ENCODE measurements at places on chromosomes 1 and 21.

DNA sequence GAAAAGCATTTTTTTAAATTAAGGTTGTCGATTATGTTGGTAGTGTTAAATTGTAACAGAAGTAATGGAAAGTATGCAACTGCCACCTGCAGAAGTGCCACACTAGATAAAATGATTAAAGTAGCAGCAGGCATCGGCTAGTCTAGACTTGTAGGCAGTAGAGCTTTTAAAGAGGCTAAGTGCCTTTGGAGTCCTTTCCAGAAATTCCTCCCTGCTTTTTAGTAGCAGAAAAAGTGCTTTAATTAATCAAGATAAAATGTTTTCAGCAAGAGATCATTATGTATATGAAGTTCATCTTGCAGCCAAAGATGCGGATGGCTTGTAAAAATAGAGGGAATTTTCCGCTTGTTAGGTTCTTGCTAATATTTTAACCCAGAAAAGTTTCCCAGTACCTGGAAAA lies 87.1 kb upstream of the LRRC8D start:
- no peak for DNase-seq

GRCh38 chr1:182677397-182678098 lies 6.8 kb downstream of the RGS8 start:
- DNase-seq = no peak

GRCh38 chr1:246629030-246629429 lies 62.8 kb downstream of the CNST start:
- DNase-seq = no peak

DNA sequence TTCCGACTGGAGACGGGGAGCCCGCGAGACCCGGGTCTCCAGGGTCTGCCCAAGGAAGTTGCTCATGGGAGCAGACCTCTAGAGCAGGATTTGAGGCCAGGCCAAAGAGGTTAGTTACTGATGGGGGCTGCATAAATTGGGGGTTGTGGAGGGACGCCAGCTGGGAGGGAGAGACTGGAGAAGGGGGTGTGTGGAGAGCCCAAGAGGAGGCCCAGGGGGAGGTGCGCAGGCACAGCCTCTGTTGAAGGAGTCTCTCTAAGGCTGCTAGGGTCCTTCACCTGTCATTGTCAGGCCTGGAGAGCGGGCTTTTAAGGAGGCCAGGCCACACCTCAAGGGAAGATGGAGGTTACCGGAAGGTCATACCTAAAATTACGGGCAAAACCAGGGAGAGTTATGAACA lies 363 bp downstream of the PLA2G5 start:
- DNase-seq = no peak

DNA sequence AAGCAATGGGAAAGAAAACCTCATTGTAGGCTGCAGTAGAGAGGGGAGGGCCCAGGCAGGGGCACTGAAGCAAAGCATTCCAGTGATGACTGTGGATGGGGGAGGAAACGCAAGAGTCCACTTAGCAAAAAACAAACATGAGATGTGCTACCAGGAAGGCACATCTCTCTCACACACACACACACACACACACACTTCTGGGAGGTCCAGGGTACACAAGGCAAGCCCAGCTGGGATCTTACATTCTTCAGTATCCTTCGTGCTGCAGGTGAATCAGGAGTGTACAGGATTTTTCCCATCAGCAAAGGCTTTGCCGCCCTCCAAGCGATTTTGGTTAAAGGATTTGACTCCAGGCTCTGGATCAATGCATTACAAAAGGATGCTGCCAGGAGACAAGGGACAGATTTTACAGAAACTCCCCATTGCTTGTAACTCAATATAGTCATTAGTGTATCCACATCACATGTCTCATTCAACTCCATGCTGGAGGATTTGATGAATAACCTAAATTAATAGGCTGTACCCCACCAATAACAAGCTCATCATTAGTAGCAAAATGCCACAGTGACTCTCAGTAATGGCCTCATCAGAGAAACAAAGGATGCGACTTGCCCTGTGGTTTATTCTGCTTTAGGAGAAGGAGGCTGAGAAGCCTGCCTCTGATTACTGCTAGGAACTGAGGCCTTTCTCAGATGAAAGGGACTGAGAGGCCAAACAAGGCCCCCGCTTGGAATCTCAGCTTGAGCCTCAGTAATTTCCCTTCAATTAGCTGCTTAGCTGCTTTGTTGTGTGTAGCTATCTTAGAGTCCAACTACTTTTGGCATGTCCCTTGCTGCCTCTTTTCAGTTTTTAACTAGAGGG lies 41.6 kb downstream of the ABCA4 start:
- no peak for DNase-seq

DNA sequence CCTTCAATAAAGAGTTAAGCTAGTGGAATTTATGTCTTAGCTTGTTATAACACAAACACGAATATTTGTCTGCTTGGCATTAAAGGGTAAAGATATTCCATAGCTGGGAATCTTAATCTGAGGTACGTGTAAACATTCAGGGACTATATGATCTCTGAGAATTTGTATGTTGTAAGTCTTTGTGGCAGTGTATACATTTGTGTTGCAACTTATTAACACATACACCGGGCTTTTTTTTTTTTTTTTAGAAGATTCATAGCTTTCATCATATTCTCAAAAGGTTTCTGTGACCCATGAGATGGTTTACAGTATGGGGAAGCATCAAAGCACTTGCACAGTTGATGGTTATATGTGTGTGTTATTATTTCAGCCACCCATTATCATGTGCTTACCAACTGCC lies 3.0 kb downstream of the GGPS1 start:
- DNase-seq = no peak

All from cerebellar nuclear complex (tissue), 1 donor.